Activated T-helper 17 cell treated with anti-CD3 and anti-CD28 coated beads, Interleukin-2, amount 50 U/mL, for 72 hours (primary cell): ENCODE measurements at places on chromosomes 6 and 20. TPM values are rescaled to one million over a fixed set of nuclear protein-coding genes. Genes with fewer than 3 reads are reported as not detected.
A peak's percentile ranks its signal among the peaks of the same experiment; 100 is the strongest.

DNA sequence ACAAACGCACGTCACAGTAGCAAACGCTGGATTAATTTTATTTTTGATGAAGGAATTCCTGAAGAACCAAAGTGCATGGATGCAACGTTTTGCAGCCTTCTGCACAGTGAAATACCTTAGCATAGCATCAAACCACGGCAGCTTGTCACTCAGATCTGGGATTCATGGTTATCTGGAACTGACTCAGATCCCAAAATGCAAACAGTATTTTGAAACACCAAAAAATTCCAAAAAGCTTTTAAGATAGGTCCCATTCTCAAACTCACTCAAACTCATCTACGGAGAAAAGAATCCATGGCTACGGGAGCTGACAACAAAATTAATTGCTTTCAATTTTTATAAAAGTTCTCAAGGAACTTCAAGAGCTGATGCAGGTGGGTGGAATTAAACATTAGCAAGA lies 116.2 kb upstream of the SALL4 start:
- no peak for ATAC-seq

GRCh38 chr6:119172824-119173223 lies 94.4 kb upstream of the FAM184A start:
- ATAC-seq, result no peak

STMND1 gene
- total RNA-seq, result 0.71 TPM

- no peak for ATAC-seq
Observed at GRCh38 chr20:47785311-47785853, at the start of gene SULF2. Gene SULF2, minus strand, starts transcription at chr20:47785481. Its CDS starts 28,118 bp downstream, at chr20:47757363.

DNA sequence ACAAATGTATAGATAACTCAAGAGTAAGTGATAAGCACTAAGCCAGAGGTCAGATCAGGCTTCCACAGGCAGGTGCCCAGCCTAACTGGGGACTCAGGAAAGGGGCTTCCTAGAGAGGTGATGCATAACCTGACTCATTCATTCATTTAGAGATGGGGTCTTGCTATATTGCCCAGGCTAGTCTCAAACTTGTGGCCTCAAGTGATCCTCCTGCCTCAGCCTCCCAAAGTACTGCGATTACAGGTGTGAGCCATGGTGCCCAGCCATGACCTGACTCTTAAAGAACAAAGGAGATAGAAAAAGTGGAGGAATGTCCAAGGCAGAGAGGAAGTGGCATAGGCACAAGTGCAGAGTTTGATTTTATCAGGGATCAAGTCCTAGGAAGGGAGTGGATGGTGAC lies 41.9 kb downstream of the GJA10 start:
- ATAC-seq, result no peak

GRCh38 chr20:16069389-16070010 lies 503.7 kb downstream of the KIF16B start:
- no peak for ATAC-seq

TSBP1 gene
- total RNA-seq, result not detected

FAM209B gene
- total RNA-seq, result 1.5 TPM

GRCh38 chr6:146903451-146903850 lies 300.8 kb upstream of the STXBP5 start:
- ATAC-seq, result no peak

DNA sequence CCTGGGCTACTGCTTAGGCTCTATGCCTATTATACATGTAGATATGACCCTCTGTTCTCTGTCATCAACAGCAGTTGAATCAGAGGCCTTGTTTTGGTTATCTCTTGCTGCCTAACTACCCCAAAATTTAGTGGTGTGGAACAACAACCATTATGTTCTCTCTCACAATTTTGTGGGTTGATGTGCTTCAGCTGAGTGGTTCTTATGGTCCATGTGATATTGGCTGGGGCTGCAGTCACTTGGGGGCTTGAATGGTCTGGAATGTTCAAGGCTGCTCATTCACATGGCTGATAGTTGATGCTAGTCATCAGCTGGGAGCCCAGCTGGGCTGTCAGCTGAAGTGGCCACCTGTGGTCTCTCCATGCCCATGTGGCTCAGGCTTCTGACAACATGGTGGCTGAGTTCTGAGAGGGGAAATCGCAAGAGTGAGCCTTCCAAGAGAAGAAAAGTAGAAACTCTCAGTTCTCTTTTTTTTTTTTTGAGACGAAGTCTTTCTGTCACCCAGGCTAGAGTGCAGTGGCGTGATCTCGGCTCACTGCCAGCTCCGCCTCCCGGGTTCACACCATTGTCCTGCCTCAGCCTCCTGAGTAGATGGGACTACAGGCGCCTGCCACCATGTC lies 47.8 kb downstream of the SHLD1 start:
- no peak for ATAC-seq

GRCh38 chr20:32647606-32648005 lies 26.1 kb downstream of the C20orf203 start:
- no peak for ATAC-seq

DNA sequence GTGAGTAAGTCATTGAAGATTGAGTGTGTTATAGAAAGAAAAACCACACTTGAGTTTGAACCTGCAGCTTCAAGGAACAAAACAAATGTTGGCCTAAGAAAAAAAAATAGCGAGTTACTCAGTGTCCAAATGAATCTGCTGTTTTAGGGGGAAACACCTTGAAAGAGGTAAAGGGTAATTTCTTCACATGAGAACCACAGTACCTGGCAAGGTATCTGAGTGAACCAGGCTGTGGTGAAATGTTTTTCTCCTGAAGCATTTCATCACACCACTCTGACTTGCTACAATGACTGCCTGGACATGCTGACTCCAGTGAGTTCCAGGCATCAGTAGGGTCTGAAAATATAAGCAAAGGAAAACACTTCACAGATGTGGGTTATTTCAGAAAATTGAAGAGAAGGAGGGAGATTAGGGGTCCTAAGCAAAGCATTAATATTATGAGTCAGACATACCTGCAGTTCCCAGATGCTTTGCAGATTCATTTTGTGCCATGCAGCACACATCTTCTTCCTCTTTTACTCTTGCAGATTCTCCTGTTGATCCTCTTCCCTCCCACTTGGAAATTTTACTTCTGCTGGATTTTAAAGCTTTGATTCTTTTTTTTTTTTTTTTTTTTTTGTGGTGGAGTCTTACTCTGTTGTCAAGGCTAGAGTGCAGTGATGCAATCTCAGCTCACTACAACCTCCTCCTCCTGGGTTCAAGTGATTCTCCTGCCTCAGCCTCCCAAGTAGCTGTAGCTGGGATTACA lies 206.2 kb upstream of the SGK1 start:
- ATAC-seq, result peak; percentile 70

GRCh38 chr20:23265226-23265625 lies 85.4 kb upstream of the NXT1 start:
- ATAC-seq, result no peak

ECT2L gene
- total RNA-seq, result not detected

TP53TG5 gene
- total RNA-seq, result 0.11 TPM

LBP gene
- not detected for total RNA-seq

TFAP2A gene
- not detected for total RNA-seq

- ATAC-seq, result no peak
Observed at GRCh38 chr20:53019464-53019863, 47.3 kb downstream of the TSHZ2 start.
